ENCODE measurements at places on chromosomes 1 and 21. TPM values are rescaled to one million over a fixed set of nuclear protein-coding genes. Genes with fewer than 3 reads are reported as not detected.

The TMEM125 gene
- total RNA-seq, result not detected

The ADAMTS4 gene
- 7.1 TPM for total RNA-seq

The KCNA3 gene
- not detected for total RNA-seq

DNA sequence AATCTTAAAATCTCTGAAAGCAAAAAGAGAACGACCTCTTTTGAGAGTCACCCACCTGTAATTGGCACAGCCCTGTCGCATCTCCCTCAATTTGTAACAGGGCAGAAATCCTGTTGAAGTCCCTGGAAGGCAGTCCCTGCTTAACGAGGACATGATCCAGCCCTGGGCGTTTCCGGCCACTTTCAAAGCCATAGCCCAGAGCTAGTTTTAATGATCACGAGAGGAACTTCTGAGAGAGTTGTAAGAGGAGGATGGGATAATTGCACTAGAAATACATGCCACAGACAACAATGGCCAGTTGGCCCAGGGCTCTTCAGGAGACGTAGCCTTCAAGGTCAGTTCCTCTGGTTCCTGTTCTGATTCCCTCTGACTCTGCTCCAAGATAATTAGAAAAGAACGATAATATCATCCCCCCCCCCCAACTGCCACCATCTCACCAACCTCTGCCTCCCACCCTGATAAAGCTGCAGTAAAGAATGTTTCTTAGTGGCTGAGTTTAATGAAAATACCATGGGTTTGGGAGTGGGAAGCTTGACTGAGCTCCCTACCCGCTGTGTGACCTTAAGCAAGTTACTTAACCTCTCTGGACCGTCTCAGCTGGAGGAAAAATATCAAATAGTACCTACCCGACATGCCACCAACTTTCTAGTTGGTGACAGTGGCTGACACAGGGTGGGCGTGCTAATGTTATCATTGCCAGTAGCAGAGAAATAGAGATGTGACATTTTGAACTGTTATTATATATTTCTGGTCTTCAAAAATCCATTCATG lies 140.0 kb downstream of the OMA1 start:
- DNase-seq, result no peak

DNA sequence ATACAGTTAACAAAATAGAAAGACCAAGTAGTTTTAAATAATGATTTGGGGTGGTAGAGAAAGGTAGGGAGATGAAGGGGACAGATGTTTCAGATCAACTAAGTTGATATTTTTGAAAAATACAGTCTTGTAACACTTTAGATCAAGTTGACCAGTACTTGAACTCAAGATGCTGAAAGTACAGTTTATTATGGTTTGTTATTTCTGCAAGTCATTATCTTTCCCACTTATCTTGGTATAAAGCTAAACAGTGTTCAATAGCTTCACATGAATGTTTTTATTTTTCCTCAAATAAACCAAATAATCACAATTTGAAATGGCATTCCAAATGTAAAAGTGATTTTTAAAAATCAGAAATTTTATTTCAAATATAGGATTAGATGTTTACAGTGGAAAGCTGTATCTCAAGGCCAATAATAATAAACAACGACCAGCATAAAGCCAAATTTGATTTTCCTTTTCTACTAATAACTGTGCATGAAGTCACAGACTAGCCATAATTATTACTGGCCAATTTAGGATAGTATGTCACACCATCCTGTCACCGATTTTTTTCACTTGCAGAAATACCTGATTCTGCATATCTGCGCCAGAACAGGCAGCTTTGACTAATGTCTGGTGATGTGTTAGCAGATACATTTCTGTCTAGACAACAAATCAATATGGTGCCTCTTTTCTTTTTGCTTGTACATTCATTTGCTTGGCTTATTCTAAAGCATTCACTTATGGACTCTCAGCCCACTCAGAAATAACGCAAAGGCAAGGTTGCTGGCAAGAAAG lies 320.2 kb downstream of the TM2D1 start:
- DNase-seq, result no peak

DNA sequence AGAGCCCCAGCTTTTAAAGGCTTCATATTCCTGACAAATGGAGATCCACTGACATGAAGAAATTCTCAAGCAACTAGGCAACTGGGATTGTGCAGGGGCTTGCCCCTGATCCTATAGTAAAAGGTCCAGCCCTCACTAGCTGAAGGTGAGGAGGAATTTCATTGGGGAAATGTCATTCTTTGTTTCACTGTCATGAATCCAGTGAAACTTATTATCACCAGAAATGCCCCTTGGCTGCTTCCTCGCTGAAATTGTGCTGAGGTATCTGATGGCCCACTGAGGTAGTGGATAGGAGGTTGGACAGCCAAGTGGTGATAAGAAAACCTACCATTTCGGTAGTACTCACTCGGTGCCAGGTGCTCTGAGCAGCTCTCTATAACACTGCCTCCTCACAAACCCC lies 36.2 kb downstream of the CCN1 start:
- no peak for DNase-seq
